ENCODE measurements at places on chromosomes 5 and 9. TPM values are rescaled to one million over a fixed set of nuclear protein-coding genes. Genes with fewer than 3 reads are reported as not detected.

DNA sequence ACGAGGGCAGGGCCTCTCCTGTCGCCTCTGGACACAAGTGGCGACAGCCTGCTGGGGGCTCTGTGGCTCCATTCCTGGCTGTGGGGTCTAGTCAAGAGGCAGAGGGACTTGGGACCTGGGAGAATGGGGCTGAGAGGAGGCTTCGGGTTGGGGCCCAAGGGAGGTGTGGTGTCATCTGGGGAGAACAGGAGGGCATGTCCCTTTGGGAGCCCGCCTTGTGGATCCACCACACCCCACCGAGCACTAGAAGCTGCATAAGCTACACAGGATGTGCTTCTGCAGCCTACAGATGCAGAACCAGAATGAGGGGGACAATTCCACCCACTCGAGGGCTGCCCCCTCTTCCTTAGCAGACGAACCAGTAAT is 3.9 kb upstream of the MAN1B1 start:
- no peak for DNase-seq

DNA sequence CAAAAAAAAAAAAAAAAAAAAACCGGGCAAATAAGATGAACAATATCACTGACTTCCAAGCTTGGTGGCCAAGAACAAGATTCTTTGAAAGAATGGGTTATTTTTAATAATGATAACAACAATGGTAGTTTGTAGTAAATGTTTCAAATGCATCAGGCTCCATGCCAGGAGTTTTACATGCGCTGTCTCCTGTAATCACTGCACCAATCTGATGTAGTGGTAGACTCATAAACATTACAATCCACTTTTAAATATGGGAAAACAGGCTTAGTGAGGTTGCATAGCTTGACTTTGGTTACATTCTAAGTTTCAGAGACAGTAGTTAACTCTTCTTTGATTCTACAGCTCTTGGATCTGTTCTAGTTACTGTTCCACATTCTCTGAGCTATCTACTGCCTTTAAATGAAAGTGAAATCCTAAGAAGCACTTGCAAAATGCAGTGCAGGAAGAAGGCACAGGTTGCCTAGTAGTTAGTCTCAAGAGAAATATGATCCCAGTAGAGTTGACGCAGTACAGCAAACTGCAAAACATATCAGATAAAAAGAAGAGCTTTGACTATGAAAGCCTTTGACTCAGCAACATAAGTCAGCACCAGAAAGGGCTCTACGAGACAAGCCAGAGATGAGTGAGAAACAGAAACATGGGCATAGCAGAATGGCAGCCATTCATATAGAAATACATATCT is 62.1 kb downstream of the PDE4D start:
- DNase-seq, result no peak

GRCh38 chr5:14572385-14572784 is 9.2 kb upstream of the OTULINL start:
- no peak for DNase-seq

- no peak for DNase-seq
Observed at GRCh38 chr9:7467186-7467585, 332.4 kb downstream of the DMAC1 start.

DNA sequence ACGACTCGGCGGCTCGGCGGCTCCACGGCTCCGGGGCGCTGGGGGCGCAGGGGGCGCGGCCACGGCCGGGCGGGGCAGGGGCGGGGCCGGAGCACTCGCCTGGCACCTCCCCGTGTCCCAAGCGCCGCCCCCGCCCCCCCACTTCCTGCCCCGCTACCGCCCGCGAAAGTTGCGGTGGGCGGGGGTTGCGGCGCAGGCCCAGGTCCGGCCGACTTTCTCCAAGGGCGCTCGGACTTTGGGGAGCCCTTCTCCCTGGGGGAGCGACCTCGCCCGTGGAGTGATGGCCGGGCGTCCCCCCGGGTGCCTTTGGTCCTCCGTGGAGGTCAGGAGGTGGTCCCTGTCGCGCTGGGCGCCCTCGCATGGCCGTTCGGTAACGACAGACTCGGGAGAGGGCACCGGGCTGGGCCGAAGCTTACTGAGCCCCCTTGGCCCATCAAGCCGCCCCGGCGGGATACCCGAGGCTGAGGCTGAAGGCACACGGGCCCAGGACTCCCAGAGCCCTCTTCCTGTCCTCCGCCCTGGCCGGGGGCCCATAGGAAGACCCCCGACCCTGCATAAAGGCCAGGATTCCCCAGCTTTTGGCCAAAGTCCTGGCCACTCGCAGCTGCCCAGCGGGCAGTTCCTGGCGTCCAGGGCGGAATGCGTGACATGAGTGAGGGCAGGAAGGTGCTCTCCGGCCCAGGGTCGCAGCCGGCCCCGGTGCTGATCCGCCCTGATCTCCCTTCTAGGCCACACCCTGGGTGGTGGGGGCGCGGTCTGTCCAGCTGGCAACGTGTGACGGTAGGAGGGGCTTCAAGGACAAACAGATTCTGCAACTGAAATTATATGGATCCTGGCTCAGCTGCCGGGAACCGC is 883 bp upstream of the VAV2 start:
- peak; percentile 70 for DNase-seq

- no peak for DNase-seq
Observed at GRCh38 chr9:22203371-22204138, 194.4 kb upstream of the CDKN2B start.

- DNase-seq, result no peak
Observed at GRCh38 chr9:83933790-83934189, 12.6 kb upstream of the KIF27 start.

DNA sequence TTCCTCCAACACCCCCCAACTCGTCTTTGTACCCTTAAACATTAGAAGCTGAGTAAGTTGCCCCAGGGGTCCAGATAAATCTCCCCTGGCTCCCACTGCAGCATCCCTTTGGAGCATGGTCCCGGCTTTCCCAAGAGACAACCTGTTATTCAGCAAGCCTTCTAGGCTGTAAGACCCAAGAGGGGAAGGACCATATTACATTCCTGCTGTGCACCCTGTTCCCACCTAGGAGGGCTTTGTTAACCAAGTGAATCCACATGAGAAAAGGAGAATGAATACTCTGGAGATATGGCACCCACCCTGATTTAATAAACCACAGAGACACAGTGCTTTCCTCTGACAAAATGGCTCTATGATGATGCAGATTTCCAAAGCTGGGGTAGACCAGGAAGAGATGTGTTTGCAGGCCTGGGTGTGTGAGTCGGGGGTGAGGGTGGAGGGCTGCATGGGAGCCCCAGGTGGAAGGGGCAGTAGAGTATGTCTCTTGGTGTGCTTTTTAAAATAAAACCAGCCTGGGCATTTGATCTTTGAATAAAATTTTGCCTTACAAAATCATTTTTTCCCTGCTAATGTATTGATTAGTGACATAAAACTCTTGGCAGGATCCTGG is 325.2 kb downstream of the DRD1 start:
- DNase-seq, result no peak

DNA sequence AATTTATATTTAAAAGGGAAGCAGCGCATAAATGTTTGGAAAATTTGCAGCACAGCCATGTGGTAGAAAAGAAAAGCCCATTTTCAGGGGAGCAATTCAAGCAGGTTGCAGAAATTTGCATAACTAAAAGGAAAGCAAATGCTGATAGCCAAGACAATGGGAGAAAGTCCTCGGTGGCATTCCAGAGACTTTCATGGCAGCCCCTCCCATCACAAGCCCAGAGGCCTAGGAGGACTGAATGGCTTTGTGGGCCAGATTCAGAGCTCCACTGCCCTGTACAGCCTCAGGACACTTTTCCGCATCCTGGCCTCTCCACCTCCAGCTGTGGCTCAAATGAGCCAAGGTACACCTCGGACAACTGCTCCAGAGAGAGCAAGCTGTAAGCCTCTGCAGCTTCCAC is 462.9 kb downstream of the CDK5RAP2 start:
- no peak for DNase-seq

- no peak for DNase-seq
Observed at GRCh38 chr5:78905084-78905938, 79.8 kb downstream of the ARSB start.

GRCh38 chr9:78626971-78627370 is 330.0 kb downstream of the PSAT1 start:
- DNase-seq, result no peak

GRCh38 chr5:21723500-21723899 is 1129.6 kb downstream of the CDH12 start:
- no peak for DNase-seq

DNA sequence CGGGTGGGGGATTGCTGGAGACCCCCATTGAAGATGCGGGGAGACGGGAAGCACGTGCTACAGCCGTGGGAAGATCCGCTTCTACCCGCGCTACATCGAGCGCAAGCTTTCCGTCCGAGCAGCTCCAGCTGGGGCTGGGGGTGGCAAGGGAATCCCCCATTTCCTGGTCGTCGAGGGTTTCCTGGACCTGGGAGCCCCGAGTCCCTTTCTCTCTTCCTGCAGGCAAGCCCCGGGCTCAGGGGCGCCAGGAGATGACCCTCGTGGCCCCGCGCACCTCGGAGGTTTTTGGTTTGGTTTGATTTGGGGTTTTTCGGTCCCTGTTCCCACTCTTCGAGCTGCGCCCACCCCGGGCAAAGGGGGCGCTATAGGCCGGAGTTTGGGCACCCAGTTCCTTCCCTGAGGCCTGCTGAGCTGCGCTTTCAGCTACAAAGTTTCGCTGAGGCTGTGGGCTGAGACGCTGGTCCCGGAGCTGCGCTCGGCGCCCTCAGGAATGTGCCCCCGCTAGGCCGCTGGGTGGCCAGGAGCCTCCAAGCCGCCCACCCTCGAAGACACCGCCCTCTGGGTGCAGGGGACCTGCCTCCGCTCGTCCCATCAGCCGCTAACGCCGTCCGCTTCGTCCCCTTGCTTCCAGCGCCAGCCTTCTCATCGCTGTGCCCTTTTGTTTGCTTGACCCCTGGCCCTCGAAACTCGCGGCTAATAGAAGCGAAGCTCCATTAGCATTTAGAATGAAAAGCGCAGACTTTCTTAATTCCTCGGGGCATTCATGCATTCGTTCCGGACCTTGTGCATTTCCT is 2.9 kb downstream of the NR4A3 start:
- peak; percentile 68 for DNase-seq

GRCh38 chr5:119274767-119275130 is 81.1 kb upstream of the TNFAIP8 start:
- DNase-seq, result no peak

DNA sequence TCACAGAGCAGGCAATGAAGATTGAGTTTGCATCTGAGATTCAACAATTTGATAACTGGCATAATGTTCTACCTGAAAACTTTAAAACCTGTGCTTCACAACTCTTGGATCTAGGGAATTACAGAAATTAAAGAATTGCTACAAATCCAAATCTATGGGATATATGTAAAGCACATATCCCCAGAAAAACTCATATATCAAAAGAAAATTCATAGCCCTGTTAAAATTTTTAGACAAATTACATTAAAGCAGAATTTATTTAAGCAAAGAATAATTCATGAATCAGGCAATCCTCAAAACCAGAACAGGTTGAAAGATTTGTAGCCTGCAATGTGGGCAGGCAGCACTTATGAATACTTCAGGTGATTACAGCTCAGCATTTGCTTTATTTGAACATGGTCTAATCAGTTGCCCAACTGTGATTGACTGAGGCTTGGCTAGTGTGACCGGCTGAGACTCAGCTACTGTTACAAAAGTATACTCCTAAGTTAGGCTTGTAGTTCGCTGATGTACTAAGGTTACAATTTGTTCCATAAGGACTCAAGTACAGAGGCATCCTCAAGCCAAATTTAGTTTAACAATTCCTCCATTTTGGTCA is 10.3 kb upstream of the UBTD2 start:
- DNase-seq, result no peak

MED22 gene
- total RNA-seq, result 25.6 TPM

TMEM215 gene
- not detected for total RNA-seq

S1PR3 gene
- total RNA-seq, result 0.15 TPM

DCTN3 gene
- total RNA-seq, result 153 TPM

SPAAR gene
- total RNA-seq, result not detected

PCDHB7 gene
- total RNA-seq, result not detected

MARCOL gene
- not detected for total RNA-seq

C1QTNF3 gene
- 4.5 TPM for total RNA-seq

Data from activated CD4-positive, alpha-beta T cell treated with anti-CD3 and anti-CD28 coated beads, Interleukin-2, amount 10 ng/mL, durations not matched to agents 7 days and 5 days (primary cell).